ENCODE measurements at places on chromosomes 5 and 9. TPM values are rescaled to one million over a fixed set of nuclear protein-coding genes. Genes with fewer than 3 reads are reported as not detected.
A peak's percentile ranks its signal among the peaks of the same experiment; 100 is the strongest.

ANKH gene
- 22.0 TPM for polyA plus RNA-seq

MPDZ gene
- 20.5 TPM for polyA plus RNA-seq

LIX1 gene
- polyA plus RNA-seq, result 0.02 TPM

SPATA31D4 gene
- polyA plus RNA-seq, result not detected

DOCK8 gene
- not detected for polyA plus RNA-seq

DNA sequence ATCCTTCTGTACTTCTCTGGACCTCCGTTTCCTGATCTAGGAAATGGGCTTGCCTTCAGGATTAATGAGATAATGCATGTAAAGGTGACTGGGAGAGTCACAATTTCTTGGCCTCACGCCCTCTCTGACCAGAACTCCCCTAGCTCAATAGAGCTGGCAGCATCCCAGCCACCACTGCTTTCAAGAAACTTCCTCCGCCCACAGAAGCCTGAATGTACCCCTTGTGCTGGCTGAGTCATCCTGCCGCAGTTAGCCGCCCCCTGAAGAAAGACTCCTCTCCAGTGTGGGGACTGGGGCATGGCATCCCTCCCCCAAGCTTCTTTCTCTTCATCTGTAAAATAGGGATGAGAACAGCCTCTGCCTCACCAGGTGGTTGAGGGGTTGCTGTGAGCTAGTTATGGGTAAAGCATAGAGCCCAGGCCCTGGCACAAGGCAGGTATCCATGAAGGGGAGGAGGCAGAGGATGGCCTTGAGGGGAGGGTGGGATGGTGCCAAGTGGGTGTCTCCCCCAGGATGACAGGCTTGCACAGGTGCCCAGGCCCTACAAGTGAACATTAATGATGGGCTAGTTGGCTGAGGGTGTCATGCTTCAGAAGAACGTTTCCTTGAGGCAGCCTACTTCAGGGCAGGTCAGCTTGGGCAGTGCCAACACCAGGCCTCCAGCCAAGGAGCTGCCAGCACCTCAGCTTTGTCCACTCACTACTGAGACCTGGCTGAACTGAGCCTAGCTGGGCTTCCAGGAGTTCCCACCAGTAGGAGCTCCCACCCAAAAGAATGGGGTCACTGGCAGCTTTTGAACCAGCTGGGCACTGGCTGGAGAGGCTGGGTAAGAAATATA is 3.4 kb downstream of the PDLIM4 start:
- peaks cover 45% of the 10 kb centered on the region for H3K4me1 ChIP-seq
- no peaks in the 10 kb centered on the region for H3K27me3 ChIP-seq
- DNase-seq, result no peak
- H3K4me3 ChIP-seq, result no peak overlapping the region

- DNase-seq, result no peak
- peaks cover 5% of the 10 kb centered on the region for H3K36me3 ChIP-seq
- H3K4me3 ChIP-seq, result no peak overlapping the region
- no peak overlapping the region for H3K27ac ChIP-seq
- peaks cover 9% of the 10 kb centered on the region for H3K4me1 ChIP-seq
- H3K27me3 ChIP-seq, result no peaks in the 10 kb centered on the region
Observed at GRCh38 chr5:125429498-125429897, 683.1 kb upstream of the ZNF608 start.

DNA sequence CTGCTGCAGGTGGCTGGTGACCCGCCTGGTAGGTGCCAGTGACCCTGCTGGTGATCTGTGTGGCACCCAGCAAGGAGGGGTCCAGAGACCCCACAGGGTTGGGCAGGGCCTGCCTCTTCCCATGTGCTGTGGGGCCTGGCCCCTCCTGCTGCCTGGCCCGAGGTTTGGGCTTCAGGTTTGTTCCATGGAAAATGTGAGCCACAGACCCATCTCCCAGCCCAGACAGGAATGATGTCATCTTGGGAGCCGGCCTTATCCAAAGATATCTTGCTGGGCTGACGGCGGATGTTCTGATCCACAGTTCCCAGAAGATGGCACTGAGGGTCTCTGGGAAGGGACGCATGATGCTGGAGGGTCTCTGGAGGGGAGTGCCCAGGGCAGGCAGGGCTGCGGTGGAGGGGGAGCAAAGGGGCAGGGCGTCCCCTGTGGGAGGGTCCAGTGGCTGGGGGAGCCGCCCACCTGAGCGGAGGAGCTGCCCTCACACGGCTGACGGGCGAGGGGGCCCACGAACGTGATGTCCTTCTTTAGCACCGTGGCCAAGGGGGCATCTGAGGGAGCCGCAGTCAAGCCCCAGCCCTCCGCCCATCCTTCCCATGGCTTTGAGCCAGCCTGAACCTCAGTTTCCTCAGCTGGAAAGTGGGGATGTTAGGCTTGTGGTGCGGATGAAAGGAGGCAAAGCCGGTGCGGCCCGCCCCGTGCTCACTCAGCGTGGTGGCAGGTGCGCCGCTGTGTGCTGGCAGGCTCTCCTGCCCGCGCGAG is 68.1 kb downstream of the COL5A1 start:
- H3K36me3 ChIP-seq, result peaks cover 34% of the 10 kb centered on the region
- no peaks in the 10 kb centered on the region for H3K27me3 ChIP-seq
- H3K4me3 ChIP-seq, result no peak overlapping the region
- DNase-seq, result peak; percentile 55
- no peak overlapping the region for H3K27ac ChIP-seq
- H3K4me1 ChIP-seq, result peaks cover 27% of the 10 kb centered on the region

GRCh38 chr9:108053555-108054061 is 564.0 kb upstream of the KLF4 start:
- no peak overlapping the region for H3K27ac ChIP-seq
- H3K36me3 ChIP-seq, result no peaks in the 10 kb centered on the region
- DNase-seq, result no peak

- H3K27me3 ChIP-seq, result no peaks in the 10 kb centered on the region
- DNase-seq, result no peak
- no peaks in the 10 kb centered on the region for H3K36me3 ChIP-seq
- no peak overlapping the region for H3K4me3 ChIP-seq
- H3K4me1 ChIP-seq, result no peaks in the 10 kb centered on the region
Observed at GRCh38 chr9:127415141-127415540, 9.0 kb upstream of the ZNF79 start.

DNA sequence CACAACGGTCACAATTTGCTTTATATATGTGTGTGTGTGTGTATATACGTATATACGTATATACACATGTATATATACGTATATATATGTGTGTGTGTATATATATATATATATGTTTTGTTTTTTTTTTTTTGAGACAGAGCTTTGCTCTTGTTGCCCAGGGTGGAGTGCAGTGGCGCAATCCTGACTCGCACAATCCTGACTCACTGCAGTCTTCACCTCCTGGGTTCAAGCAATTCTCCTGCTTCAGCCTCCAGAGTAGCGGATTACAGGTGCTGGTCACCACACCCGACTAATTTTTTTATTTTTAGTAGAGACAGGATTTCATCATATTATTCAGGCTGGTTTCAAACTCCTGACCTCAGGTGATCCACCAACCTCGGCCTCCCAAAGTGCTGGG is 3.1 kb downstream of the RNF38 start:
- H3K27me3 ChIP-seq, result no peaks in the 10 kb centered on the region
- H3K27ac ChIP-seq, result no peak overlapping the region
- H3K4me3 ChIP-seq, result no peak overlapping the region
- no peak for DNase-seq

GRCh38 chr5:169848271-169848670 is 132.0 kb downstream of the INSYN2B start:
- no peaks in the 10 kb centered on the region for H3K27me3 ChIP-seq
- no peak overlapping the region for H3K27ac ChIP-seq

- H3K27me3 ChIP-seq, result no peaks in the 10 kb centered on the region
- H3K4me3 ChIP-seq, result no peak overlapping the region
- H3K36me3 ChIP-seq, result peaks cover 93% of the 10 kb centered on the region
- no peak for DNase-seq
- H3K27ac ChIP-seq, result no peak overlapping the region
Observed at GRCh38 chr9:115071176-115071575, 46.8 kb downstream of the TNC start.

- H3K4me3 ChIP-seq, result no peak overlapping the region
- H3K4me1 ChIP-seq, result peaks cover 47% of the 10 kb centered on the region
- peak; percentile 55 for DNase-seq
- H3K27ac ChIP-seq, result no peak overlapping the region
Observed at GRCh38 chr5:139882961-139883539, 87.4 kb downstream of the PSD2 start.

DNA sequence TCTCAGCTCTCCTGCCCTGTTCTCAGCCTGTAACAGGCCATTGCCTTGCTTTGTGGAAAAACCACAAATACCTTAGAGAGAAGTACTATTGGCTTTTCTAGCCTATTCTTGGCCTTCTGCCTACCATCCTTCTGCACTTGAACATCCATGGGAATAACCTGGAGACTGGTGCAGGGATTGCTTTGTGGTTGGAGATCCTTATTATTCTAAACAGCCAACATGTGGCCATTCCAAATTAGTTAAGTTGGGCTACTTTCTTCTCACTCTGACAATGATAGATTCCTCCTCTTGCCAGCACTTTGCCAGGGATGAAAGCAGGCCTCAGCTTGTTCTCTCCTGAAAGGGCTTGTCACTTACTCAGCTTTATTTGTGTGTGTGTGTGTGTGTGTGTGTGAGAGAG is 240.4 kb downstream of the GLIS3 start:
- no peak overlapping the region for H3K4me3 ChIP-seq
- H3K36me3 ChIP-seq, result no peaks in the 10 kb centered on the region
- no peak for DNase-seq

GRCh38 chr5:37606148-37606547 is 227.0 kb downstream of the WDR70 start:
- no peak for DNase-seq
- no peaks in the 10 kb centered on the region for H3K27me3 ChIP-seq
- no peak overlapping the region for H3K4me3 ChIP-seq
- H3K27ac ChIP-seq, result no peak overlapping the region
- no peaks in the 10 kb centered on the region for H3K4me1 ChIP-seq
- peaks cover 12% of the 10 kb centered on the region for H3K36me3 ChIP-seq

DNA sequence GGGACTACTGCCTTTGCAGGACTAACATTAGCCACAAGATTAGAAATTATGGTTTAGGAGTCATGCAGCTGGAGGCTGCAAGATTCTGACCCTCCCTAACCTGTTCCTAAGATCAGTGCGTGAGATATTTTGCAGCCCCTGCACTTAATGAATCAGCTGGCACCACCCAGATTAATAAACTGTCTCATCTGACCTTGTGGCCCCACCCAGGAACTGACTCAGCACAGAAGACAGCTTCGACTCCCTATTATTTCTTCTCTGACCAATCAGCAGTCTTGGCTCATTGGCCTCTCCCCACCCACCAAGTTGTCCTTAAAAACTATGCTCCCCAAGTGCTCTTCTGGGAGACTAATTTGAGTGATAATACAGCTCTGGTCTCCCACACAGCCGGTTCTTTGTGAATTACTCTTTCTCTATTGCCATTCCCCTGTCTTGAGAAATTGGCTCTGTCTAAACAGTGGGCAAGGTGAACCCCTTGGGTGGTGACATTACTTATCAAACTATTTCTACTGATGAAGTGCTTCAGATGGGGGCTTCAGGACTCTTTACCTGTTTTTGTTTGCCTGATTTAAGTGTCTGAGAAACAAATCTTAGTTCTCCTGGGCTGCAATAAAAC is 17.0 kb downstream of the CTSL start:
- no peak overlapping the region for H3K4me3 ChIP-seq
- H3K36me3 ChIP-seq, result no peaks in the 10 kb centered on the region
- H3K27me3 ChIP-seq, result no peaks in the 10 kb centered on the region

DNA sequence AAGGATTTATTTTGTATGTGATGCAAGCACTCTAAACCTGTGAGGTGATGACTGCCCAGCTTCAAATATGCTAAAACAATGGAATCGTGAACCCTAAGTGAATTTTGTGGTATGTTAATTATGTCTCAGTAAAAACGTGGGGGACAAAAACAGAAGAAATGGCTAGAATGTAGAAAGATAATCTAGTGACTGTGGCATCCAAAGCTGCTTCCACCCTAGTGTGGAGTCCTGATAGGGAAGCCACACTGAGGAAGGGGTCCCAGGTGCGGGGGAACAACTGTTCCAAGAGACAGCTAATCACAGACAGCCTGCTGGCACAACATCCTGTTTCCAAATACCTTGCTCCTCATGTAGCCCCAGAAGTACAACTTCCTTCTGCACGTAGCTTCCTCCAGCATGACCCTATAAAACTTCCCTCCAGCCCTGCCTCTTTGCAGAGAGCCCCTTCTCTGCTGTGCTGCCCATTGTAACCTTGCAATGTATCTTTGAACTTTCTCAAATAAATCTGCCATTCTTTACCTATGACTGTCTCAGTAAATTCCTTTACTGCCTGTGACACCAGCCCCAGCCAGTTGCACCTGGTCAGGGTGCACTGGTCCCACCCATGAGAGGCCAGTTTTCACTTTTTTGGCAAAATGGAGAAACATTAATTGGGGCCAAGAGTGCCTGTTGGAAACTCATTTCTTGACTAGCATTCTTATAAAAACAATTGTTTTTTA is 4.9 kb downstream of the GMCL2 start:
- H3K27ac ChIP-seq, result no peak overlapping the region
- no peaks in the 10 kb centered on the region for H3K4me1 ChIP-seq
- H3K27me3 ChIP-seq, result no peaks in the 10 kb centered on the region
- no peak overlapping the region for H3K4me3 ChIP-seq
- no peak for DNase-seq
- H3K36me3 ChIP-seq, result no peaks in the 10 kb centered on the region

DNA sequence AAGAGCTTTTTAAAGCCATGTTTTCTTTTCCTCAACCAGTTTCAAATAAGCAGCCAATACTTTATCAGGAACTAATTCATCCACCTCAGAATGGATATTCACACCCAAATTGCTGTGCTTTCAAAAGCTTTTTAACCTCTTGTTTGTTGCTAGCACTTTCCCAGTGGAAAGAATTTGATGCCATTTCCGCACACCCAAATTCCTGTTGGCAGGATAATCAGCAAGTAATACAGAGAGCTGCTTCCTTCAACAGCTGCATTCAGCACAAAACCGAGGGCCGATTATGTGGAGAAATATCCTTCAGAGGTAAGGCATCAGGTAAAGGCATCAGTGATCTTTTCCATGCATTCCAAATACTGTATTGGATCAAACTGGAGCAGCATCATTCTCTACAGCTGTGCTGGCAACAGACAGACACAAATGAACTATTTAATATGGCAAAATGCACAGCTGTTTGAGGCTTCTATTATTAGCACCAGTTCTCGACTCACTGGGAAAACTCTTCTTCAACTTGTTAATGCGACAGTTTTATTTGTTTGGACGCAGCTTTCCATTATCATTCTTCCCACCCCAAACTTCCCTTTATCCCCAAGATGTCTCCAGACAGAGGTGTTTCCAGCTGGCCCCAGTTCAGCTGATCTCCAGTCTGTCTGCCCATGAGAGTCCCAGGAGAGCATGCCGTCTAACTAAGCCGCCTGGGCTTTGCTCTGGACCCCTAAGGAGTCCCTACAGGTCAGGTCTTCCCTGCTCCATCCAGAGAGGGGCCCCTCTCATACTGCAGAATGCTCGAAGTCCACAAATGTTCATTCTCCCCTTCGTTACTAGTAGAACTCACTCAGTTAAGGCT is 22.2 kb upstream of the MGAT1 start:
- H3K27me3 ChIP-seq, result no peaks in the 10 kb centered on the region
- H3K4me3 ChIP-seq, result no peak overlapping the region
- H3K27ac ChIP-seq, result no peak overlapping the region
- H3K36me3 ChIP-seq, result 0 out of 2 replicates have a peak, but pooled peaks cover 3% of the 10 kb centered on the region
- H3K4me1 ChIP-seq, result 0 out of 2 replicates have a peak, but pooled peaks cover 5% of the 10 kb centered on the region

Data from SK-N-SH (cell line).